ENCODE measurements at places on chromosomes 5 and 9.

DNA sequence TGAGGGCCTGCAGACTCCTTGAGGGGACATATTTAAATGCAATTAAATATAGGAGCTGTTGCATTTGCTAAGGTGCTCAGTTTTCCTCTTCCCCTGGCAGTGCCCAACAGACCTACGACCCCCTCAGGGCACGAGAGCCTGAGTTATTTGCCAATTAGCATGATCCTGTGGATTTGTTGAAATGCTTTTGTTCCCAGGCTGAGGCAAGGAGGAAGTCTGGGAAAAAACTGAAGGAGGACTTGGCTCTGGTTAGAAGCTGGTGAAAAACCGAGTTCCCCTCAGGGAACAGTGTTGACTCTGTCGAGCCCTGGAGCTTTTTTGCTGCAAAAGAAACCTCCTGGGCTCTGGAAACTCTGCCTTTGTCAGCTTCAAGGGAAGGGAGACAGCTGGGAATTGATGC, 103.6 kb upstream of the SHB start:
- no peak for DNase-seq

- no peak for DNase-seq
Measured at GRCh38 chr9:9102295-9102694, 1302.7 kb upstream of the DMAC1 start.

- DNase-seq = no peak
Measured at GRCh38 chr5:80034962-80035821, at the start of gene THBS4. TSS of gene THBS4 (plus strand) at chr5:80035348. CDS start at chr5:80035538, 190 bp downstream.

GRCh38 chr9:11558043-11558442, 945.2 kb upstream of the PTPRD start:
- no peak for DNase-seq

- no peak for DNase-seq
Measured at GRCh38 chr5:90264689-90265544, 144.6 kb downstream of the CETN3 start.

DNA sequence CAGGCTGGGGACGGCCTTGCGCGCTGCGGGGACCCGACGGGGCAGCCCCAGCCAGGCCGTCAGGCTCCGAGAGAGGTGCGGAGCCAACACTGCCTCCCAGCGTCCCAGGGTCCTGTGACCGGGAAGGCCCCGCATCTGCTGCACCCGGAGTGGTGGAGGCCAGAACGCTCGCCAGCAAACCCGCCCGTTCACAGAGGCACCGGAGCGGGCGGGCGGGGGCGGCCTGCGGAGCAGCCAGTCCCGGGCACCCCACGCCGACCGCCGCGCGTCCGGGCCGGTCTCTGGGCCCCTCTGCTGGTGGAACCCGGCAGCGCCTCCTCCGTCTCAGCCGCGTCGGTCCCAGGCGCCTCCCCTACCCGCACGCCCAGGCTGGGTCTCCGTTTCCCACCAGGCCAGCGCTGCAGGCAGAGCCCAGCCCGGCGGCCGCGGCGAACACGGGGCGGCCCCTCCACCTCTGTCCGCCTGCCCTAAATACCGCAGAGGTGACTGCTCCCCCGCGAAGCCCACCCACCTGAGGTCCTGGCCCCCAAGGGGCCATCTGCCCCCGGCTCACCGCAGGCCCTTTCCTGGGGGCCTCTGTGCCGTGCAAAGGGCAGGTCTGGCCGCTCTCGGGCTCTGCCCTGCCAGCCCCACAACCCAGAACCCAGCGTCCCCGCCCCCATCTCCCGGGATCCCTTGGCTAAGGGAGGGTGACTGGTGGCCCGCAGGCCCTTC, 15.9 kb downstream of the EXD3 start:
- DNase-seq = no peak

DNA sequence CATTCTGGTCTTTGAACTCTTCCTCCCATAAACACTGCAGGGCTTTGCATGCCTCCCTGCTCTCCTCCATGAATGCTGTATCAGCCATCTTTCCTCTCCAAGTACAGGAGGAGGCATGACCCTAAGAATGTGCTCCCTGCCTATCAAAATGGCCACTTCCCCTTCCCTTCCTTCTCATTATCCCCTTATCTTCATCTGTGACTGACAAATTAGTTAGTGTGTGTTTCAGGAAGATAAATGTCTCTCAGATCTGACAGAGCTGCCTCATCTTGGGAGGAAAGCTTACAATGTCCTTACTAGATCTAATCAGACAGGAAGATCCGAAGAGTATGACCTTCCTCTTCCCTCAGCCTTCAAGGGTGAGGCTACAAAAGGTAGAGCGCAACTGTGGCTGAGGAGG, 46.2 kb downstream of the TLR4 start:
- no peak for DNase-seq

DNA sequence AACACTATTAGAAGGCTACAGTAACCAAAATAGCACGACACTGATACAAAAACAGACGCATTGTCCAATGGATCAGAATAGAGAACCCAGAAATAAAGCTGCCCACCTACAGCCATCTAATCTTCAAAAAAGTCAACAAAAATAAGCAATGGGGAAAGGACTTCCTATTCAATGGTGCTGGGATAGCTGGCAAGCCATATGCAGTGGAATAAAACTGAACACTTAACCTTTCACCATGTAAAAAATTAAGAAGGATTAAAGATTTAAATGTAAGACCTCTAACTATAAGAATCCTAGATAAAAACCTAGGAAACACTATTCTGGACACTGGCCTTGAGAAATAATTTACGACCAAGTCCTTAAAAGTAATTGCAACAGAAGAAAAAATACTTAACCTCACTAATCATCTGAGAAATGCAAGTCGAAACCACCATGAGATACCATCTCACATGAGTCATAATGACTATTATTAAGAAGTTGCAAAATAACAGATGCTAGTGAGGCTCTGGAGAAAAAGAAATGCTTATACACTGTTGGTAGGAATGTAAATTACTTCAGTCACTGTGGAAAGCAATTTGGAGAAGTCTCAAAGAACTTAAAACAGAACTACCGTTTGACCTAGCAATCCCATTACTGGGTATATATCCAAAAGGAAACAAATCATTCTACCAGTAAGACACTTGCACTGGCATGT, 203.3 kb upstream of the CDH9 start:
- no peak for DNase-seq

GRCh38 chr5:25362799-25363198, 718.0 kb upstream of the CDH10 start:
- DNase-seq = no peak

GRCh38 chr9:19160085-19160484, 32.8 kb upstream of the PLIN2 start:
- DNase-seq = no peak

DNA sequence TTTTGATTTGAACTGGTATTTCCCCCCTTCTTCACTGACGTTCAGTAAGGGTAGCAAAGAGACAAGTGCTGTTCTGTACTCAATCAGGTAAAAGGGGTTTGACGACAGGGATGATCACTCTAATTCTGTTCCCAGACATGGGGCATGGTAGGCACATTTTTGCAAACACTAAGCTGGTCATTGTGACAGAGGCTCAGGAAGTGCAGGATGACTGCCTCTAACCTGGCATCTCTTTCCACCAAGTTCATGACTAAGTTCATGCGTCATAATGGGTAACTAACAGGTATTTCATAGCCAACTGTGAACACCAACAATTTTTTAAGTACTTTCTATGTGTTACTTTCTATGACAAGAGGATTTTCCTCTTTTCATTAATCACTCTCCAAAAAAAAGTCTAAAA, 166.5 kb downstream of the MAPKAP1 start:
- DNase-seq = no peak

GRCh38 chr9:131627326-131627647, 82.0 kb downstream of the PRRT1B start:
- DNase-seq = no peak

DNA sequence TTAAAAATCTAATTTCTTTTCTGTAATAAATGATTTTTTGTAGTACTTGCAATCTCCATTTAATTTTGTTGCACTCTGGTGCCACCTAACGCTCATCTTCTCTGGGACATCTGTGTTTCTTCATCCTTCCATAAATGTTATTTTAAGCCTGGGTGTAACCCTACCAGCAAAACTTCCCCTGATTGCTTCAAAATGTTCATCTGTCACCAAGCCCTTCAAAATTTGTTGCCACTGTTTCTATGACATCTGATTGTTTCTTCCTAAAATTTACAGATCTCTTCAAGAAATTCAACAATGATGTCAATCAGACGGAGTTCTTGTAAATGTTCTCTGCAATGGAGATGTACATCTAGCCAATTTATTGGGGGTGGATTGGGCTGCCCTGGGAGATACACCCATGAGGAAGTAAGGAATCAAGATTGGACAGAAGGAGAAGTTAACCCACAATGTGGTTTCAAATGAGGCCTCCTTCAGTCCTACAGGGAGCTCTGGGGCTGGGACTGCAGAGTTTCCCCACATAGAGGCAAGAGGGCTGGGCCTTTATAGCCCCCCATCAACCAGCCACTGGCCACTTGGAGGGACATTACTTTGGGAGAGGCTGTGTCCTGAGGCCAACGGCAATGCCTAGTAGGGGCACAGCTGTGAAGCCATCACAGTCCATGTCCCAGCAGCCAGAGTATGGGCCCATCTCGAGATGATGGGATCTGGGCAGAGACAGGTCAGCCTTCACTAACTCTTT, 23.3 kb downstream of the MCTP1 start:
- DNase-seq = no peak

- no peak for DNase-seq
Measured at GRCh38 chr5:446066-446882, 3.3 kb downstream of the EXOC3 start.

- no peak for DNase-seq
Measured at GRCh38 chr5:167634432-167634831, 657.0 kb upstream of the WWC1 start.

DNA sequence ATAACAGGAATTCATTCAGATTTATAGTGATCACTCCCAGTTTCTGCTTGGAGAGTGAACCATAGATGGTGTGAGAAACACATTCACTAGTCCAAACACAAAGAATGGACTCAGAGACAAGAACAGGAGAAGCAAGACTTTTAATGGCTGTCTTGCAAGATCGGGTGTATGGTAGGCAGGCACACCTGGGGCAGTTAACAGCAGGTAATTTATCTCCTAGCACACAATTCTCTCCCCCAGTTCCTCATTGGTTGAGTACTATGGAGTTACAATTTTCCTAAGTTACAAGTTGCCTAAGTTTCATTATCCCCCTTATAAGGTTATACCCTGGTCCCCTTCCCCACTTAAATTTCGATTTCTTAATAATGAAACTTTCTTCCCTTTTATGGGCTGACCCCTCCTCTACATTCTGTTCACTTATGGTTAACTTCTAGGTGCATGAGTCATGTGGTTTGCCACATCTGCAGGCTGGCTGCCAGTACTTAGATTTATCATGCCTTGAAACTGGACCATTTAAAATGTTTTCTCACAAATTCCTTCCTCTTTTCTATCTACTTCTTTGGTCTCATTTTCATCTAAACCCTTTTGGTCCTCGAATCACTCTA, 623.3 kb downstream of the HINT1 start:
- no peak for DNase-seq

GRCh38 chr9:14554886-14555285, 138.3 kb downstream of the ZDHHC21 start:
- DNase-seq = no peak

Data from GF-D8 (cell line).